ENCODE measurements at places on chromosomes 2 and 18.

GRCh38 chr2:172287190-172287589 lies 140.2 kb upstream of the ITGA6 start:
- no peak for DNase-seq

- DNase-seq = no peak
These were observed 74.7 kb downstream of the HNRNPLL start for GRCh38 chr2:38528008-38528442.

- DNase-seq = no peak
These were observed 272.4 kb downstream of the AGAP1 start for GRCh38 chr2:235766278-235766677.

DNA sequence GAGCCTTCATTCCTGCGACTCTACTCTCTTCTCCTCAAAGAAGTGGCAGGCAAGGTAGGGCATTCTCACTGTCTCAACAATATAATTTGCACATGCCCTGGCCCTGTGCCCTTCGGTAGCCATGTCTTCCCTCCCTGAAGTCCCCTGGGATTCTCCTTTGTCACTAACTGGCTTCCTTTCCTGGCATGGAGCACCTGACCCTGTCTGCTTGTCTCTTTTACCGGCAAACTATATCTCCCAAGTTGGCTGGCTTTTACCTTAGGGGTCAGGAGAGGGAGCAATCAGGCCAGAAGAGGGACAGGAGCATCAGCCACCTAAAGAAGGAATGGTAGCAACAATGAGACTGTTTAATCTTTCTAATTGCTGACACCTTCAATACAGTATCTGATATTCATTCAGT lies 51.9 kb upstream of the RMDN2 start:
- DNase-seq = no peak

- DNase-seq = no peak
These were observed 151.1 kb downstream of the SMAD2 start for GRCh38 chr18:47779381-47779780.

DNA sequence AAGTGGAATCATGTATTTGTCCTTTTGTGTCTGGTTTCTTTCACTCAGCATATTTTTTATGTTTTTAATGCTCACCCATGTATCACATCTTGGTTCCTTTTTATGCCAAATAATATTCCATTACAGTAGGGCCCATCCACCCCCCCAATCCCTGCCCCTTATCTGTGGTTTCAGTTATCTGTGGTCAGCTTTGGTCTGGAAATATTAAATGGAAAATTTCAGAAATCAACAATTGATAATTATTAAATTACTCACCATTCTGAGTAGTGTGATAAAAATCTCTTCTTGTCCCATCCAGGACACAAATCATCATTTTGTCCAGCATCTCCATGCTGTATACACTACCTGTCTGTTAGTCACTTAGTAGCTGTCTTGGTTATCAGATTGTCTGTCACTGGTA lies 66.7 kb downstream of the BIRC6 start:
- no peak for DNase-seq

GRCh38 chr2:23354554-23354953 lies 30.4 kb upstream of the KLHL29 start:
- DNase-seq = no peak

GRCh38 chr2:12839339-12839738 lies 122.6 kb downstream of the TRIB2 start:
- DNase-seq = no peak

DNA sequence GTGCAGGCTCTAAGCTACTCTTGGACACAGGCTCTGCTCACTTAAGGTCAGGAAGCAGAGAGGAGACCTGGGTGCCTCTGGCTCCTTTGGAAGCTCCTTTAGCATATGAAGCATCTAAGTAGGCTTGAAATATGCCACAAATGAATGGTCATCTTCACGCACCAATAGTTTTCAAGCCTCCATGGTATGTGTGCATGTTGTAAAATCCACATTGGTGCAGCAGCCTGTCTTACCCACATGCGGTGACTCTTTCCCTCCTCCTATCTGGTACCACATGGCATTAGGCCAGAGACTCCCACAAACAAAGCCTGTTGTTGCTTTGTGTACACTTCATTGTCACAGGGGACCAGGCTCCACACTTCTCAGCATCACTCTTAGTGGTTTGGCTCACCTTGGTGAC lies 442.2 kb upstream of the RAB12 start:
- no peak for DNase-seq

DNA sequence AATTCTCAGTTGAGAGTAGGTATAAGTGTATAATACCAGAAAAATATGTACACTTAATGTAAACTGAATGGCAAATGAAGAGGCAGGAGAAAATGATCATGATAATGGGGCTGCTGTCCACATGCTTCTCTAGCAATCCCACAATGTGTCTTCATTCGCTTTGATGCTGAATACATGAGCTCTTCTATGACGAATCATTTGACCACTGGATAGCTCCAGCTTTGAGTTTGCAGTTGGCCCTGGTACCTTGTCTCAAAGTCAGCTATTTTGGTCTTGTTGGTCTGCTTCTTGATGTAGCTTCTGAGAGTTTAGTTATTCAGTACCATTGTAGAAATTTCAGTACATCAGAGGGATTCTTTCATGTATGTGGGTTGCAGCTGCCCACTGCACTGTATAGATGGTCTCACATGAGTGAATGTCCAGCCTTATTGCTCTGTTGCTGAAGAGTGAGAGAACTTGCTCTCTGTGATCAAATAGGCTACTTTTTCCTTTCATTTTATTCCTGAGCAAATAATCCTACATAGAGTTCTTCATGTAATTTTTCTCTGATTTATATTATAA lies 105.1 kb downstream of the TTC27 start:
- no peak for DNase-seq

GRCh38 chr2:233247744-233248143 lies 3.7 kb upstream of the ATG16L1 start:
- no peak for DNase-seq

DNA sequence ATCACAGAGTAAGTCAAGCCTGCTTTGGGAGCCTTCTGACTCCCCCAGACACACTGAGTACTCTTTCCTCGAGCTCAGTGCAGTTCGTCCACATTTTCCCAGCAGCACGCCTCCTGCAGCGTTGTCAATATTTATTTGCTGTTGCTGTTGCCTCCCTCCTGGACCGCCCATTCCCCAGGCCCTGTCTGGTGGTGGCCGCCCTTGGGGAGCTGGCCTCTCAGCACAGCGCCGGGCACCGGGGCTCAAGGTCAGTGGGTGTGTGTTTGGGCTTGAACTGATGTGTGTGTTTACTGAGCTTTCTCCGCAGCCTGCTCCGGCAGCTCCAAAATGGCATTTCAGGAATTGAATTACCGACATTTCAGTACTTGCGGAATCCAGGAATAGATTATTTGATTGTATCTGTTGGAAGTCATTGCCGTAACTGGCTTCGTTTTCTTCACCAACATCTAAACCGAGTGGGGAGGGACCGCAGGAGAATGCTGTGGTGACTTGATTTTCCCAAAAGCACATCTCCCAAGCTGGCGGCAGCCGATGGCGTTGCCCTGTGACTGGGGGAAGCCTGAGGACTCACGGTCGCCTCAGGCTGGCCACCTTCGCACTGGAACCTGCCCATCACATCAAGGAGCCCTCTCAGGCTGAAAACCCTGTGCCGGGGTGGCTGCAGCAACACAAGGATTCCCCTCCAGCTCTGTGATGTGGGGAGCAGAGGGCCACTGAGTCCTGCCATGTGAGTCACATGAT lies 66.0 kb downstream of the HPCAL1 start:
- no peak for DNase-seq

- DNase-seq = no peak
These were observed 183.0 kb downstream of the TCF4 start for GRCh38 chr18:55404832-55405465.

DNA sequence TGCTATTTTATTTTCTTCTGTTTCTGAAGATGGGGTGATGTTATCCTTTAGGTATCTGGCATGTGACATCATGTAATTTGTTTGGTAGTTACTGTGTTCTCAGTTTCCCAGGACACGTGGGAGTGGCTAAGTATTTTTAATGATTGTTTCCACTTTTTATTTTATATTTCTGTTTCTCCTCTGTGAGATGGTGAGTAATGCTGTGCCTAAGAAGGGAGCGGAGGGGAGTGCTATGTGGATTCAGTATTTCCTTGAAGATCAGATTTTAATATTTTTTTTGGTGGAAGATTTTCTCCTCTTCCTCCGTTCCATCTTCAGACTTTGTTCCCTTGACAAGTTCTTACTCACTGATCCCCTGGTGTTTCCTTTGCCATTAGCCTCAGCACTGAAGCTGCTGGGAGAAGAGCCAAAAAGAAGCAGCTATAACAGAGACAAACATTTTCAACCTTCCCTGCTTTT lies 180.0 kb upstream of the MMADHC start:
- DNase-seq = no peak

DNA sequence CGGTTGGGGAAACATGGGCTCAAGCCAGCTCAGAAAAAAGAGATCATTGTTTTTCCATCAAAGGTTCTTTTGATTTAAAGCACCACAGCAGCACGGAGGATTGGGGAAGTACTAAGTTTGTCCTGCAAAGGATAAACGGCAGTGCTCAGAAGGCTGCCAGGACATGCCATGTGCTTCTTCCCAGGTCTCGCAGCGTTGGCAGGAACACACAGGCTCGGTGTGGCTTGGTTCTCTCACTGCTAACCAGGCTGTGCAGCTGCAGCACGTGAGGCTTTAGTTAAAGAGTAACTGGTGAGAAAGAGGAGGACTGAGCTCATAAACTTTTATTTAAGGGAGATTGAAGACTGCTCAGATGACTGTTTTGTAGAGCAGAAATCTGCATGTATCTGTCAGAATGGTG lies 264.3 kb downstream of the TSN start:
- no peak for DNase-seq

DNA sequence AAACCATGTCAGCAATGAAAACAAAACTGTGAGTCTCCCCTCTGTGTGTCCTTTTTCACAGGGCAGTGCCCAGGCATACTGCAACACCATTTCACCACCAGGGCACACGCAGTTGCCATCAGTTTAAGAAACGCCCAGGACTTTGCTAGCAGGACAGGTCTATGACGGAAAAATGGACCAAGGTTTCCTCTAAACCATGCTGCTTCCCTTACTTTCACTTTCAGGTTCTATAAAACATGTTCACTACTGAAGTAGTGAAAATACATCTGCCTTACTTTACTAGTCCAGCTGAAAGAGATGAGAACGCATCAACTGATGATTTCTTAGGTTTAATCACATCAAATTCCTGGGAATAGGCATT lies 110.5 kb downstream of the TCF4 start:
- DNase-seq = no peak

DNA sequence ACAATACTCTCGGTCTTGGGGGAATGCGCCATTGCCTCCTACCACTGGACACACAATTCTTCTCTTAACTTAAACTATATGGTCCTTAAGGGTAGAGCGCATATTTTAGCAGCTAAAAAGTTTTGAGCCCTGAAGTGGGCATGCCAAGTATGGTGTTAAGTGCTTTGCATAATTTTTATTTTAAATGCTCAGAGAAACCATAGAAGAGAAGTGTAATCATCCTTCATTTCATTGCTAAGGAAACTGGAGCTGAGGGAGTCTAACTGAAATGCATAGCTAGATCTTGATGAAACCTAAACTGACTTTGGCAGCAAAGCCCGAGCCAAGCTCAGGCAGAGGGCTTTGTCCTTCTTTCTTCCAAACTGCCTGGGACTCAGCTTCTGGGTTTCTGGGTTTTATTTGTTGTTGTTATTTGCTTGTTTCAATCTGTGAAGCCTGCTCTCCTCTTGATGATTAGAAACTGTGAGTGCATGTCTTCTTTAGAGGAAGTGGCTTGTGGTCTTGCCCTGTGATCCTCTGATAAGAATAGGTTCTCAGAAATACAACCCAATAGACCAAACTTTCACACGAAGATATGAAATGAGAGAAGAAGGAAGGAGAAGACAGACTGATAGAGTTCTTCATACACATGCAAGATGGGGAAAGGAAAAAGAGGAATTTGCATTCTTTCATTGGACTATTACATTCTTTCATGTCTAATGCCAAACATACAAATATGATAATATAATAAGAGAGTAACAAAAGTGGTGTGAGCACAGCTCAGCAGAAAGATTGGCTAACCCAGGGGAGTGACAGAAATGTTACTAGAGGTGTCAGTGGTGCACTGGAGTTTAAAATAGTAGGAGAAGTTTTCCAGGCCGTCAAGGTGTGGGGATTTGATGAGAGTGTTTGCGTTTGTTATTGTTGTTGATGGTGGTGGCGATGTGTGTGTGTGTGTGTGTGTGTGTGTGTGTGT lies 7.5 kb upstream of the RNF144A start:
- no peak for DNase-seq

GRCh38 chr2:225097035-225097434 lies 54.8 kb upstream of the DOCK10 start:
- no peak for DNase-seq

DNA sequence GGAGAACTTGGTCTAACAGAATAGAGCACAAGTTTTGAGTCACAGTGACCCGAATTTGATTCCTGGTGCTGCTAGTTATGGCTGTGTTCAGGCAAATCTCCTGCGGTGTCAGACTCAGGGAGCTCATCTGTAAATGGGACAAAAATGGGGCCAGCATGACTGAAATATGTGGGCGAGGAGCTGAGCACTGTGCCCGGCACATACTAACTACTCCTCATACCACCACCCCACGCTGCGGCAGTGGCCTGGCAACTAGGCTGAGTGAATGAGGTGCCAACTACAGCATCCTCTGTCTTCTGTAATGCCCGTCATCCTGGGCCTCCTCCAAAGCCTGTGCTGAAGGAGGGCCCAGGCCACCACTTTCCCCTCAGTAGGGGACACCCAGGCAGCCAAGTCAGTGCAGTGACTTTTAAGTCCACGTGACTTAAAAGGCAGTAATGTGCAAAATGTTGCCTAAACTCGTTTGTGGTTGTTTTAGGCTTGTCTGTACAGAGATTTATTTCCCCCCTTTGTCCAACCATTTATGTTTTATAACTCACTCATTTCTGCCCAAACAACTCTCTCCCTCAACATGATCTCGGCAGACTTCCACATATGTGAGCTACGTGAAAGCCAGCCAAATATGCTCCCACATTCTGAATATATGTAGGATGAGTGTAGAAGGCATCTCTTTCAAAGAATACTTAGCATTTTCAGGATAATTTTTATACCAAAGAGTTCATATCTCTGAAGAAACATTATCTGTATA lies 773.7 kb downstream of the TSN start:
- no peak for DNase-seq

- DNase-seq = no peak
These were observed 97.4 kb upstream of the CYRIA start for GRCh38 chr2:16763056-16763455.

DNA sequence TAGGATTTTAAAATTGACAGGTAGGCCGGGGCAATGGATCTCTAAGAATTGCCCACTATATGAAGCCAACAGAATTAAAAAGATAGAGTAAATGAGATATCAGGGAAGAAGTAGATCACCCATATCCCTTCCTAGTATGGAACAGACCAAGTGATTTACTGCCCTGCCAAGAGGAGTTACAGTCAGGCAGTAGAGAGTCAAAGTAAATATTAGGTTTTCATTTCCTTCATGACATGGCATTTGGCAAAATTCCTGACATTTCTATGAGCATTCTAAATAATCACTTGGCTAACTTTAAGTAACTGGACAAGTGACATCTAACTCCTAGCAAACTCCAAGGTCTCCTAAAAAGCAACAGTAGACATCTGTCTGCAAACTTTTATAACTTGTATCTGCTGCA lies 33.5 kb downstream of the GALNT5 start:
- DNase-seq = no peak

- DNase-seq = no peak
These were observed 364.5 kb upstream of the LINC00305 start for GRCh38 chr18:64513401-64513800.
